Mucosa of descending colon (tissue), 3 donors: ENCODE measurements at places on chromosomes 4 and X.

- DNase-seq: no peak
Observed at GRCh38 chr4:136025540-136025939, 1506.8 kb downstream of the PCDH18 start.

DNA sequence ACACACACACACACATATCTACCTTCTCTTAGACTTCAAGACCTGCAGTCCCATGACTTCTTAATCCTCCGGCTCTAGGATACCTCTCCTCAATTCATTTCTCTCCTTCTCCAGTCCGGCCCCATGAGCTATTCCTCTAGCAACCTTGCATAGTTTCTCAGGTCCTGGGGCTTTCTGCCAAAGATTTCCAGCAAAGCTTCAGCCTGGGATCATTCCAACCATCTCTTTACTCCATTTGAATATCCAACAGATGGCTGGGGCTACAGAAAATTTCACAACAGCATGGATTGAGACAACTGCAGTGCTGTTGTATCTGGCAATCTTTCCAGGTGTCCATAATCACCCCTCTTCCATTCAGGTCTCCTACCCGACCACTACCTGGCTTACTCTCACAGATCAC lies 184.1 kb downstream of the DCHS2 start:
- no peak for DNase-seq

- no peak for DNase-seq
Observed at GRCh38 chr4:77152421-77152820, 4.6 kb upstream of the CCNG2 start.

DNA sequence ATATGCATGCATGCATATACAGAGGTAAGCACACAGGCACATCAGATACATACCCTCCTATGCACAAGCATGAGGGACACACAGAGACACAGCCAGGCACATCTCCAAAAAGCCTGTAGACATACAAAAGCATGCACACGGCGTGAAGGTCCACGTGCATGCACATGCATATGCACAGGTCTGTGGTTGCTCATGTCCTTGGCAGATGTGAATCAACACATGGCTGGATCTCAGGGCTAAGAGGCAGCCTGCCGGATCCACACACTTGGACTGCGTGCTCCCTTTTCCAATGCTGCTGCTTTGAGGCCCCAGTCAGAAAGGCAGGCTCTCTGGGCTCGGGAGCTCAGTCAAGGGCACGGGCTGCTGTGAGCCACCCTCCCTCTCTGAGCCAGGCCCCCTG lies 3.6 kb downstream of the STARD8 start:
- DNase-seq: no peak

DNA sequence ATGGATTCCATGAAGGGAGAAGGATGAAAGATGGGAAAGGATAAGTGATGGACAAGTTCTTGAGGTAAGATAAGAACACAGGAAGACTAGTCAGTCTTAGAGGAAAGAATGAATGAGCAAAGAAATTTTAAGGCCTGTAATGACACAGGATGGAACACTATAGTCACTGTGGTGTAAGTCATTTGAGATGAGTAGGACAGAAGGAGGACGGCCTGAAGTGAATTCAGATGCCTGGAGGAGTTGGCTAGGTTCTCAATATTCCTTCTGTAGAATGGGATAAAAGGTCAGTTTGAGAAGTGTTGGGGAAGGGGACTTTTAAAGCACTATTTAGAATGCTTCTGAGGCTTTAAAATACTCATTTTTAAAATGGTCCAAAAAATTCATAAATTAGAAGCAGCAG lies 3.9 kb downstream of the MSMO1 start:
- no peak for DNase-seq

GRCh38 chr4:158159718-158160094 lies 13.1 kb downstream of the GASK1B start:
- DNase-seq: no peak

DNA sequence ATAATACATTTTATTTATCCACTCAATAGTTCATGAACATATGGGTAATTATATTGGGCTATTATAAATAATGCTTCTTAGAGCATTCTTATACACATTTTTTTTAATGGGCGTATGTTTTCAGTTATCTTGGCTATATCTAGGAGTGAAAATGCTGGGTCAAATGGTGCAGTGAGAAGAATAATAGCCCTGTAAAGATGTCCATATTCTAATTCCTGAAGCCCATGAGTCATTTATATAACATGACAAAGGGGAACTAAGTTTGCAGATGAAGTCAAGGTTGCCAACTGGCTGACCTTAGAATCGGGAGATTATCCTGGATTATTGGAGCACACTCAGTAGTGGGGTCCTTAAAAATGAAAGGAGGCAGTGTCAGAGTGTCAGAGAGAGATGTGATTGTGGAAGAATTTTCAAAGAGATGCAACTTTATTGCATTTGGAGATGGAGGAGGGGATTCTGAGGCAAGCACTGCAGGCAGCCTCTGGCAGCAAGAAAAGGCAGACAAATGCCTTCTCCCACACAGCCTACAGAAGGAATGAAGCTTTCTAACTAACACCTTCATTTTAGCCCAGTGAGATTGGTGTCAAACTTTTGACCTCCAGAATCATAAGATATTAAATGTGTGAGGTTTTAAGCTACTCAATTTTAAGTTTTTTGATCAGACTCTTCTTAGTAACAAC lies 106.1 kb upstream of the HS3ST1 start:
- no peak for DNase-seq

GRCh38 chr4:42566835-42567234 lies 90.1 kb downstream of the ATP8A1 start:
- DNase-seq: no peak

- no peak for DNase-seq
Observed at GRCh38 chr4:140679576-140679975, 76.6 kb downstream of the TBC1D9 start.

DNA sequence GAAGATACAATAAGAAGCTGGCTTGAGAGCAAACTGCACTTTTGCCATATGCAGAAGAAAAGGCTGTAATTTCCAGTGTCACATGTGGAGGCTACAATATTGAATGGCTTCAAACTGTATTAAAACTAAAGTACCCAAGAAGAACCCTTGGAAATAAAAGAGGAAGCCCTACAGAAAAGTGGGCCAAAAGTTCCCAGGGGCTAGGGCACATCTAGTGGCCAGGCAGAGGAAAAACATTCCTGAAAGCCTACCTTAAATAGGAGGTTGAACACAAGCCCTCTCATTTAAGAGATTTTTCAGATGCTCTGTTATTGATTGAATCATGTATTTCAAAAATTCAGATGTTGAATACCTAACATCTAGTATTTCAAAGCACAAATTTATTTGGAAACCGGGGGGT lies 40.6 kb upstream of the PRDX4 start:
- no peak for DNase-seq

DNA sequence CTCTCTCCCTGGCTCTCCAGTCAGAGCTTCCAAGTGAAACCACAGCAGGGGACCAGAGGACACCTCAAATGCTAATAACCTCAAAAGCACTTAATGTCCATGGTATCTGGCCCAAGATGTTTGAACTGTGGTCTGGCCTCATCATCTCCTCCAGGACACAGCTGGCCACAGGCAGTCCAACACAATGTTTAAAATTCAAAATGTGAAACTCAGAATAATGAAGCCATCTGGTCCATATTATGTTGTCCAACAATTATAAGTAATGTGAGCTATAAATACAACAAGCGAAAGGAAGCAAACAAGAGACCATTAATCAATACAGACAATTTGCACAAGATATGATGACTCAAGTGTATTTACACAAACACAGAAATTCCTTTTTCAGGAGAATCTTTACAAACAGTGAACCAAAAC lies 90.7 kb upstream of the S100G start:
- no peak for DNase-seq

DNA sequence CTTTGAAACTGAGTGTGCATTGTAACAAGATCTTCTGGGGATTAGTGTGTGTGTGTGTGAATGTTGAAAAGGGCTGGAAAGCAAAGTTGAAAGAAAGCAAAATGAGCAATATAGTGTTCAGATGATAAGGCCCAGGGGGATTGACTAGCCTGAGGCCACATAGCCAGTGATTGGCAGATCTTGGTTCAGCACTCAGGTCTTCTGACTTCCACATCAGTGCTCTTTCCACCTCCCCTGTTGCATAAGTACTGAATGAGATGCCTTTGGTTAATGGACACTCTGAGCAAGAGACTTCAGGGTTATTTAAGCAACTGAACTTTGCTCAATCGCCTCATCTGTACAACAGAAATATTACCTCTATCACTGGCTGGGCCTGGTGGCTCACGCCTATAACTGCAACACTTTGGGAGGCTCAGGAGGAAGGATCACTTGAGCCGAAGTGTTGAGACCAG lies 120.4 kb downstream of the TMEM164 start:
- DNase-seq: no peak

DNA sequence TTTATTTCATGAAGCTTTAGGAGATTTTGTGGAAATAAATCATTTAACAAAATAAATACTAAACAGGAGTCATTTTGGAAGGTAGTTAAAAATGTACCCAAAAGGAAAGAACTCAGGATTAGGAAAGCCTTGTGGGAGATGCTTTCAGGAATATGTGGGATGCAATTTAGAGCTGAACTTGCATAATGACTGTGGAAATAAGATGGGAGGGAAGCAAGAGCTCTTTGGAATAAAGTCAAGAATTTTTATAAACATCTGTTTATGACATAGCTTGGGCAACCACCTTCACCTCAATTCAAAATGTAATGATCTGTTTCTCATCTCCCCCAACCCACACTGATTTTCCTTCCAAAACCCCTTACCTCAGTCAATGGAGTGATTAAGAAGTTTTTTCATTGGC lies 623.8 kb downstream of the FAT4 start:
- DNase-seq: no peak

GRCh38 chr4:1981251-1982058 lies 27.3 kb downstream of the NELFA start:
- DNase-seq: no peak

GRCh38 chrX:148380650-148381561 lies 119.5 kb upstream of the AFF2 start:
- peak; percentile 13 for DNase-seq

- DNase-seq: no peak
Observed at GRCh38 chrX:133325422-133325821, 89.9 kb downstream of the GPC4 start.

- DNase-seq: no peak
Observed at GRCh38 chrX:115939636-115940160, 230.8 kb upstream of the AGTR2 start.

- DNase-seq: no peak
Observed at GRCh38 chrX:72100051-72100755, 31.5 kb downstream of the RTL5 start.

GRCh38 chr4:118076958-118077766 lies 42.9 kb downstream of the NDST3 start:
- DNase-seq: no peak

DNA sequence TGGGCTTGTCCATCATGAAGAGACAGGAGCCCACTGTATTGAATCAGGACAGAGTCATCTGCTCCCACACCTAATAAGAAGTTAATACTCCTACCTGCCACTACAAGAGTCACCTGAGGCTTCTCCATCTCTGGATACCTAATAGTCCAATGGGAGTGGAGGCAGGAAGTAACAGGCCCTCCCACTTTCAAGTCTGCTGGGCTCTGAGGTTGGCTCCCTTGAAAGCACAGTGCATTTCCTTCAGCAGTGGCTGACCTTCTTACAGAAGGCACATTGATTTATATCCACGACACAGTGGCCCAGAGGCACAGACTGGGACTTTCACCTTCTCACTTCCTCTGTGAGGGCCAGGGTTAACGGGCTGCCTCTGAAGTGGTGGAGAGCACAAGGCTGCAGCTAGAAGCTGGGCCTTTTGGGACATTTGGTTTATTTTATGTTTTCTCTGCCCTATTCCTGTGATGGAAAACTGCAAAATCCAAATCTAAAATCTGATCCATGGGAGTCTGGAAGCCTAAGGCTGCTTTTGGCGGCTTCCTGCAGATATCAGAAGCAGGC lies 38.1 kb downstream of the FRG2 start:
- DNase-seq: no peak

DNA sequence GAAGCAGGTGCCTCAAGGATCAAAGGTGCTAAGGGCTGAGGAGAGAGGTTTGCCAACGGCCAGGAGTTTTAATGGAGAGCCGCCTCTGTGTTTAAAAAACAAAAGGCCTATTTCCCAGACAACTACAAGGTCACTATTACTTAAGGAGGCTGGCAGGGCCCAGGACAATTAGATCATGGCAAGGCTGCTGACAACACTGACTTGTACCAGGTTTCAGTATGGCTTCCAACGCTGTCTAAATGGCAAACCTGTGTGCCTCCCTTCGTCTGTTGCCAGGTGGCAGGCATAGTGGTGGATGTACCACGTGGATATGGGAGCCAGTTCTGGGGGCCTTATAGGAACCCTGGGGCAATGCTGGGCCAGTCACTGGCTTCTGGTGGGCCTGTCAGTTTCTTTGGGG lies 41.0 kb downstream of the NSG1 start:
- DNase-seq: no peak

DNA sequence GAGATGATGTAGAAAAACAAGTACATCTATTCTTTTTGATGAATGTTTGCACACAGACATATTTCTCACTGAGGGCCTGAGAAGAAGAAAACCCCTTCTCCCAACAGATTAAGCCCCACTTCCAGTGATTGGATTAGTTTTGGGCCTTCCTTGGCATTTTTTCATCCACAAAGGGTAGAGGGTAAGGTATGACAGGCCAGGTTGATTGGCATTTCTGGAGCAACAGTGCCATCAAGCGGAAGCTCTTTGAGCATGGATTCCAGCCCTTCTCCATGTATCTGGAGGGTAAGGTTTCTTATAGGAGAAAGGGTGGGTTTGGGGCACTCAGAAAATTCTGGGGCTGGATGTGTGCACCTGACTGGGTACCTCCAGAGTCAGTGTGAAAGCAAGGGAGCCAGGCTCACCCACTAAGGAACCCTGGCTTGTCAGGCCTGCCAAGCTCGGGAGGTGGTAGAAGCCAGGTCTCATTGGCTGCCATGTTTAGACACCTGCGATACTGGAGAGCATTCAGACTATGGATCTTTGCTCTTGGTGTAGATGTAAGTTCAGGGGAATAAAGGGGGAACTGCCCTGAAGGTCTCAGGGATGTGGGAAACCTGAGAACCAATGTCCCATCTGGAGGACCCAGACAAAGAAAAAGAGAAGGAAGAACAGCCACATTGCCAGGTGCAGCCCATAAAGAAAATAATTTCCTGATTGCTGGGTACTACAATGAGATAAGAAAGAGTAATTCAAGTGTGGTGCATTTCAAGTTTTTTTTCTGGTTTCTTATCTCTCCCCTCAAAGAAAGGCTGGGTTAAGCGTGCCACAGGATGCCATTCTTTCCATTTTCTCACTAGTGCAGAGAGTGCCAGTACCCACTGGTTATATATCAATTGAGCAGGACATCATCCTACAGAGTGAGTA lies 222.3 kb upstream of the AGTR2 start:
- DNase-seq: no peak

GRCh38 chrX:148389629-148390028 lies 110.8 kb upstream of the AFF2 start:
- DNase-seq: no peak
